ENCODE measurements at places on chromosomes 12 and 14. TPM values are rescaled to one million over a fixed set of nuclear protein-coding genes. Genes with fewer than 3 reads are reported as not detected.

DNA sequence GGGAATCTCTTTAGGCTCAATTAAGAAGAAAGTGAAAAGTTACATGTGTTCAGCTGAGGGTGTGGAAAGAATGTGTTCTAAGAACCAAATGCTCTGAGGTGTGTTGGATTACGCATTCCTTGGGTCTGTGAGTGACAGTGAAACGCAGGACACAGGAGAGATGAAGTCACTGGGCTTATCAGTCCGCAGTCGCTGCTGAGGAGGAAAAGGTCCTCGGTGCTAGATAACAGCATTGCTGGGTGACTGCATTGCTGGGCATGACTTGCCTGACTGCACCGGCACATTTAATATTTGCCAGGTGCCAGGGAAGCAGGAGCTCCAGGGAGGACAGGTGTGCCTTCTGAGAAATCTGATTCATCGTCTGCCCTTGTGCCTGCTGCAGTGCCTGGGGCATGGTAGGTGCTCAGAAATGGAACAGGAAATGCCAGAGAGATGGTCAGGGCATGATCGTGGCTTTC, 64.4 kb upstream of the FZD10 start:
- H3K27me3 ChIP-seq: no peaks in the 10 kb centered on the region
- no peaks in the 10 kb centered on the region for H3K36me3 ChIP-seq
- H3K27ac ChIP-seq: no peak overlapping the region
- H3K4me1 ChIP-seq: no peaks in the 10 kb centered on the region
- no peak overlapping the region for H3K4me3 ChIP-seq

DPY19L2 gene
- total RNA-seq: 2.0 TPM

DNA sequence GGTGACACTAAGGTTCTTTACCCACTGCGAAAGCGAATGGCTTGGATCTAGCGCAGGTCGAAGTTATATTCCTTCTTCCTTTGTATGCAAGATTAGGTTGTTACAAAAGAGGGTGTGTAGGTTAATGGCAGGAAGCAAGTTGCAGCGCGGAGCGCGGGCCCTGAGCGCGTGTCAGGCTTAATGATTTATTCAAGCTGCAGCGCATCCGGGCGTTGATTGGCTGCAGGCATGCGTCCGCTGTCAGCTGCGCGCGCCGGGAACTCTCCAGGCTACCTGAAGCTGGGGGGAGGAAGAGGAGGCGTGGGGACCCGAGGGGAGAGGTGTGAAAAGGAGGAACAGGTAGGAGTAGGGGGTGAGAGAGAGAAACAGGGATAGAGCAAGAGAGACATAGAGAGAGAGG, 7.4 kb downstream of the ASCL1 start:
- DNase-seq: peak; percentile 12
- no peaks in the 10 kb centered on the region for H3K36me3 ChIP-seq
- H3K27ac ChIP-seq: no peak overlapping the region
- peaks cover 4% of the 10 kb centered on the region for H3K27me3 ChIP-seq

SAMD15 gene
- total RNA-seq: 0.92 TPM

DNA sequence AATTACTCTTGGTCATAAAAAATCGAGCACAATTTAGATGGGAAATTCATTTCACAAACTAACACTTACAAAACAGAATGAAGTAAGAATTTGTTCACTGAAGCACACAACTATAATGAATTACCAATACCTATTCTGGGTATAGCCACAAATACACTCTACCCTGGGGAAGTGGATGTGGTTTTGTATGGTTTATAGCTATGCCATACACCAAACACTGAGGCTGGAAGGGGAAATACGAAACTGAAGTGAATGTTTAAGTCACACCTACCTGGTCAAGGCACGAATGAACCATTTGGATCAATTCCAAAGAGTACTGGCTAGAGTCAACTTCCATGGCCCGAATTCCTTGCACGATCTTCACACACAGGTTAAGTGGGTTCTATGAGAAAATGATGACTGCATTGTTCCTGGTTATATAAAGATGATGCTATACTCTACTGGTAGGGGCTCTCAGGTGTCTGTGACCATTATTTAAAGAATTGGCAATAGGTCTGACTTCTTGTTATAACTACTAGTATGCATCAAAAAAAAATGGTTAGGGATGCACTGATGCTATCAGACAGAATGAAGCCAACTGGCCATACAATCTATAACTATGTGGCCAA, 12.8 kb downstream of the NEK9 start:
- H3K4me3 ChIP-seq: no peak overlapping the region
- H3K36me3 ChIP-seq: no peaks in the 10 kb centered on the region
- no peak overlapping the region for H3K27ac ChIP-seq
- H3K4me1 ChIP-seq: no peaks in the 10 kb centered on the region
- H3K27me3 ChIP-seq: no peaks in the 10 kb centered on the region

DNA sequence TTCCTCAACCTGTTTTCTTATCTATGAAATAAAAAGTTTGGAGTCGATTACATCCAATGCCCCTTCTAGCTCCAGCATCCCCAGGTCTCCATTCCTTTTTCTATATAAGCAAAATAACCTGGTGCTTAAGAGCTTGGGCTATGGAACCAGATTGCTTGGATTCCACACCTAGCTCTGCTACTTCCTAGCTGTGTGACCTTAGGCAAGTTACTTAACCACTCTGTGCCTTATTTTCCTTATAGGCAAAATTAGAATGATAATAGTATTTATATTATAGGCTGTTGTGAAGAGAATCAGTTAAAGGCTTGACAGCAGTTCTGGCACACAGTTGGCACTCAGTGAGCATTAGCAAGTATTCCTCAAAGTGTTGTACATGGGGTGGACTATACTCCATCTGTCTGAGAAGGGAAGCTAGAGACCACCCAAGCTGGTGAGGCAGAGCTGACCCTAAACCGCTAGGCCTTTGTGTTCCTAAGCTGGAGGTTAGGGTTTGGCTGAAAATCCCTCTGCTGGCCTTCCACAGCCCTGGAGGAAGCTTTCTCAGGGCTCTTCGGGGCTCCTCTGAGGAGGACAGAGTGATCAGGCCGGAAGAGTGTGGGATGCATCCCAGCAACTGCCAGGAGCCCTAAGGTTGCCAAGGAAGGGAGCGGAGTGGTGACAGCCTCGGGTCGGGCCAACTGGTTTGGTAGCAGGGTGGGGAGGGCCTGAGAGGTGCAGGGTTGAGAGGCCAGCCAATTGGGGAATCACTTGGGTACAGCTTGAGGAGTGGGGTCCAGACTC, 6.0 kb upstream of the KRT4 start:
- no peaks in the 10 kb centered on the region for H3K36me3 ChIP-seq
- no peak overlapping the region for H3K27ac ChIP-seq
- no peaks in the 10 kb centered on the region for H3K27me3 ChIP-seq
- H3K4me1 ChIP-seq: no peaks in the 10 kb centered on the region

DNA sequence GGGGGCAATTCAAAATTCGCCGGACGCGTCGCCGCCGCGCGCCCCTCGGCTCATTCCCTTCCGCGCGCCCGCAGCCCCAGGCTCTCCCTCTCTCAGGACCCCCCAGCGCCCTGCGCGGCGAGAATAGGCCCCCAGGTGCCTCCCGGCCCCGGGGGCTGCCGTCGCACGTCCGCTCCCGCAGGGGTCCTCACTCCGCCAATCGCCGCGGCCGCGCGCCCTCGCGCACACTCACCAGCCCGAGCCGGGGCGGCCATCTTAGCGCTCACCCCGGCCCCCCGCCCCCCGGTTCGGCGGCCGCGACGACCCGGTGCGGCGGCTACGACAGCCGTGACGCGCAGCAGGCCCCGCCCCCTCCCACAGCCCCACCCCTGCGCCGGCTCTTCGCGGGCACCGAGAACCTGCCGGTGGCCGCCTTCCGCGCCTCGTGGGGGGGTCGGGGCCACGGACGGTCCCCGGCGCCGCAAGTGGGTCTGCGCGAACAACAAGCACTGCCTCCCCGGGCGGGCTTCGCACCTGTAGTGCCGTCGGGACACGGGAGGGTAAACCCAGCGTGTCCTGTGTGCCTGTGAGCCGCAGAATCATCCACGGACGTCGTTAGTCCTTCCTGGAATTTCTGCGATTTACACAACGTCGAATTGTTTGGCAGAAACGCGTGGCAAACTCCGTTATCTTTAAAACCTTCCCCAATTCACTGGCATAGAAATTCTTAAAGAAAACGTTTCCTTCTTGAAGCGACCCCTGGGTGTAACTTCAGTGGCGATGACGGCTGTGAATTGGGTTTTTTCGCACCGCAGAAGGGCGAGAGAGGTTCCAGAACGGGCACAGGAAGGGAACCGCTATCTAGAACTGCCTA, 2.5 kb downstream of the USP44 start:
- DNase-seq: peak; percentile 59
- H3K4me3 ChIP-seq: peak overlapping the region; percentile 83
- H3K4me1 ChIP-seq: no peaks in the 10 kb centered on the region
- no peaks in the 10 kb centered on the region for H3K27me3 ChIP-seq
- no peaks in the 10 kb centered on the region for H3K36me3 ChIP-seq

- no peaks in the 10 kb centered on the region for H3K36me3 ChIP-seq
- DNase-seq: no peak
- H3K27ac ChIP-seq: no peak overlapping the region
- H3K27me3 ChIP-seq: no peaks in the 10 kb centered on the region
These were observed 48.6 kb downstream of the PCNX1 start for GRCh38 chr14:70955543-70956480.

GRCh38 chr14:26993556-26993955, 395.7 kb upstream of the NOVA1 start:
- no peak overlapping the region for H3K4me3 ChIP-seq
- H3K27ac ChIP-seq: no peak overlapping the region
- no peaks in the 10 kb centered on the region for H3K4me1 ChIP-seq
- no peaks in the 10 kb centered on the region for H3K27me3 ChIP-seq

DGLUCY gene
- total RNA-seq: 20.3 TPM

PIGH gene
- 14.6 TPM for total RNA-seq

HOXC9 gene
- total RNA-seq: not detected

- H3K4me3 ChIP-seq: no peak overlapping the region
- H3K27ac ChIP-seq: no peak overlapping the region
- H3K4me1 ChIP-seq: peaks cover 6% of the 10 kb centered on the region
- no peak for DNase-seq
These were observed 4.8 kb downstream of the SLC38A1 start for GRCh38 chr12:46264057-46264456.

SDR9C7 gene
- total RNA-seq: not detected

GRCh38 chr14:66043921-66044320, 442.2 kb upstream of the CCDC196 start:
- no peaks in the 10 kb centered on the region for H3K36me3 ChIP-seq
- no peaks in the 10 kb centered on the region for H3K27me3 ChIP-seq
- no peak overlapping the region for H3K27ac ChIP-seq
- H3K4me1 ChIP-seq: no peaks in the 10 kb centered on the region

ERBB3 gene
- total RNA-seq: 51.0 TPM

DNA sequence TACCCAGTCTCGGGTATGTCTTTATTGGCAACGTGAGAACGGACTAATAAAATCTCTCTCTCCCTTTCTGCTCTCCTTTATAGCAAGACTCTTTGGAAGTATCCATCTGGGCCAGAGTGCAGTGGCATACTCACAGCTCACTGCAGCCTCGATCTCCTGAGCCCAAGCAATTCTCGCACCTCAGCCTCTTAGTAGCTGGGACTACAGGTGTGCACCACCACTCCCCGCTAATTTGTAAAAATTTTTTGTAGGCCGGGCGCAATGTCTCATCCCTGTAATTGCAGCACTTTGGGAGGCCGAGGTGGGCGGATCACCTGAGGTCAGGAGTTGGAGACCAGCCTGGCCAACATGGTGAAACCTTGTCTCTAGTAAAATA, 33.2 kb upstream of the PPP2R5C start:
- no peak overlapping the region for H3K4me3 ChIP-seq
- H3K4me1 ChIP-seq: peaks cover 12% of the 10 kb centered on the region
- no peak overlapping the region for H3K27ac ChIP-seq
- no peak for DNase-seq
- H3K36me3 ChIP-seq: no peaks in the 10 kb centered on the region
- H3K27me3 ChIP-seq: no peaks in the 10 kb centered on the region

DNA sequence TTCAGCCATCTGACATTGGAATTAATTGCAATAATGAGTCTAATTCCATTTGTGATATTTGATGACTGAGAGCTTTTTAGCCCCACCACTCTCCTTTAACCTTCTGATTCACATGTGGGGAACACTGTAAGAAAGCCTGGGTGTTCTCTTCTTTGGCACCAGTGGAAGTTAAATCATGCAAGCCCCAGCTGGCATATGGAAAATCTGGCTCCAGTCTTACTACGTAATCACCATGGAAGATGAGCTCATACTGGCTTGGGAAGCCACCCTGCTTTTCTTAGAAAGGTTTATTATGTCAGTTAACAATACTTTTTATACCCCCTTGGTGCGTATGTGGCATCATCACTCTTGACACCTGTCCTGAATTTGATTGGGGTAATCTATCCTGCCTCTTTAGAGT, 479.3 kb downstream of the SLC16A7 start:
- no peaks in the 10 kb centered on the region for H3K36me3 ChIP-seq
- H3K27me3 ChIP-seq: no peaks in the 10 kb centered on the region
- H3K4me1 ChIP-seq: no peaks in the 10 kb centered on the region
- H3K4me3 ChIP-seq: no peak overlapping the region
- no peak for DNase-seq
- no peak overlapping the region for H3K27ac ChIP-seq

SETD3 gene
- total RNA-seq: 24.9 TPM

DNA sequence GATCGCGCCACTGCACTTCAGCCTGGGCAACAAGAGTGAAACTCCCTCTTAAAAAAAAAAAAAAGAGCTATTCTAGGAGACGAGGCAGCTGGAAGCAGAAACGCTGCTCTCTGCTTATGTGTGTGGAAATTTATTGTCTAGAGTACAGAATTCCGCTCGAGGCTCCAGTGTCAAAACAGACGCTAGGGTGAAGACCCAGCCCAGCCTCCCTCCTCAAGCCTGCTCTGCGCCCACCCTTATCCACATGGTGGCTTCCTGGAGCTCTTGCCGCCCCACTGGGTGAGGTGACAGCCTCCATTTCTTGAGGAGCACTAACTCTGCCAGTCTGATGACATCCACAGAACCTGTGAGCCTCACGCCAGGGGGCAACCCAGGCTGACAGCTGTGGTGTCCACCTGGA, 49.5 kb upstream of the DLK1 start:
- no peak for DNase-seq
- H3K27me3 ChIP-seq: no peaks in the 10 kb centered on the region
- H3K36me3 ChIP-seq: no peaks in the 10 kb centered on the region
- no peak overlapping the region for H3K27ac ChIP-seq
- no peak overlapping the region for H3K4me3 ChIP-seq

- no peak for DNase-seq
- H3K27ac ChIP-seq: no peak overlapping the region
- H3K4me3 ChIP-seq: no peak overlapping the region
- no peaks in the 10 kb centered on the region for H3K27me3 ChIP-seq
- no peaks in the 10 kb centered on the region for H3K36me3 ChIP-seq
These were observed 190.0 kb upstream of the C14orf180 start for GRCh38 chr14:104389326-104390220.

Measured in pancreas (tissue), 10 donors.